GDM1 (cell line): ENCODE measurements at places on chromosomes 6 and 20.

DNA sequence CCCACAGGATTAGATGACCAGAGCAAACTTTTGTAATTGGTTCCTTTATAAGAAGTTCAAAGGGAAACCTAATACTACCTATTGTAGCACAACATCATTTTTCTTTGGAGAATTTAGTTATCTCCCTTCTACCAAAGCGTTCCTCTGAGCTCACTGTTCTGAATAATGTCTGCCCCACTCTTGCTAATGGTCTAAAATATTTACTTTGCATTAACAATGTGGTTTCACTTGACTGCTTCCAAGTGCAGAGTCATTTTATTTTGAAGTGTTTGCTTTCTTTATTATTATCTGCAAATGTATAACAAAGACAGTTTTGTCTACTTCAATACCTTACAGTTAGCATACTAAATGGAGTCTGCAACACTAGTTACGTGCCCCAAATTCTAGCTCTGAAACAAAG, 15.0 kb downstream of the TRAPPC3L start:
- no peak for DNase-seq

- DNase-seq, result no peak
These were observed 4.0 kb downstream of the CITED2 start for GRCh38 chr6:139370283-139370998.

DNA sequence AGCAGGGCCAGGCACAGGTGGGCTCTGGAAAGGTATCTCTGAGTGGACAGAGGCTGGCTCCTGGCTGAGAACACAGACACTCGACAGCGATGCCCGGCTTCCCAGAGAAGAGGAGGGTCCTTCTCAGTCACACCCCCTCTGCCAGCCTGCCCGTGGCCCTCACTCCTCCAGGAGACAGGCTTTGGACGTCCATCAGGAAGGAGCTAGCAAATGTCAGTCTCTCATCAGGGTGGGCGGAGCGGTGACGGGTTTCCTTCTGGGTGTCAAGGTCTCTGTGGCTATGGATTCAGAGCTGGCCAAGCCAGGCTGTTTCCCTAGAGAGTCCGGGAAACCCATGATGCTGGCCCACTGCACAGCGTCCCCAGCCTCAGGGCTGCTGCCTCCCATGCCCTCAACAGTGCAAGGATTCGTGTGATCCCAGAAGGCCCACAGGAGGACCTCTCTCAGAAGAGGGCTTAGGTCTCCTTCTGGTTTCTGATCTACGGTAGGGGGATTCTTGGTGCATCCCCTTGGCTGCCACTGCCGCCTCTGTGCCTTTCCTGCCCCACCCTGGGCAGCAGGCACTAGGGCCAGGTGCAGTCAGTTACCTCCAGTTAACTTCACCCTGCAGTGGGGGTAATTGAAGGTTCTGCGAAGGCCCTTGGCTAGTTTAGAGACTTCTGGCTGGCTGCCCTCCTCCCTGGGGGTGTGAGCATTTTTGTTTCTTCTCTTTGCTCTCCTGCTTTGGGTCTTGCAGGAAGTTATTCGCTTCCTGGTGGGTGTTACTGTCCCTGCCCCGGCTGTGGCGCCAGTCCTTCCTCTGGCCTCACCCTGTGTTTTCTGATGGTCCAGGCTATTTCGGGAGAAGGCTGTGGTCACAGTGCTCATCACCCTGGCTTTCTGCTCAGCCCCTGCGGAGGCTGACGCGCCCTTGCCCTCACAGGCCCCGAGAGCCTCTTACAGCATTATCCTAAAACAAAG, 80.2 kb downstream of the CDH4 start:
- DNase-seq, result no peak

DNA sequence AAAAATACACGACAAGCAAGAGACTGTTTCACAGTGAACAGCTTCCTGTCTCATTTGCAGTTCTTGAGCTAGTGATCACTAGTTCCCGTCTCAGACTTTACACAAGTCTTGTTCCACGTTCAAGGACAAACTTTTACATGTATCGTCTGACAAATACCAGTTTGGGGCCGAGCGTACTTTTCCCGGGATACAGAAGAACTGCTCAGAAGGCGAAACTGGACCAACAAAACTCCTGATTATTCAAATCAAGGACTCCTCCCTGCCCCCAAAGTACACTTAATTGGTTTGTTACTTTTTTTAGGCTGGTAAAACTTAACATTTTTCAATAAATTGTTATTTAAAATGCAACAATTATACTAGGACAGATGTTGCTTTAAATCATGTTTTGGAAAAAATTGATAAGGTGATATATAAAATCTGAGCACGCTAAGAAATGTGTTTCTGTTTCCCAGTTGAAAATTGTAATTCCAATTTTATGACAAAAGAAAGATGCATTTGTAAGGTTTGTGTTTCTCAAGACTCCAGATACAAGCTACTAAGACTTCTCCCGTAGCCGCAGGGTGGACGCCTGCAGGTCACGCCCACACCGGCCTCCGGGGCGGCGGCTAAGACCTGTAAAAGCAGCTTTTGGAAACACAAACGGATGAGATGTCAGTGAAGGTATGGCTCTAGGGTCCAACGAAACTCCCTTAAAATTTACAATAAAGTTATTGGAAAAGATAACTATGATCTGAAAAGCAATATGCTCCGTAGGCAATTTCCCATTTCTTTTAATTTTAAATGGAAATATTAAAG, 16.8 kb upstream of the TCFL5 start:
- no peak for DNase-seq

DNA sequence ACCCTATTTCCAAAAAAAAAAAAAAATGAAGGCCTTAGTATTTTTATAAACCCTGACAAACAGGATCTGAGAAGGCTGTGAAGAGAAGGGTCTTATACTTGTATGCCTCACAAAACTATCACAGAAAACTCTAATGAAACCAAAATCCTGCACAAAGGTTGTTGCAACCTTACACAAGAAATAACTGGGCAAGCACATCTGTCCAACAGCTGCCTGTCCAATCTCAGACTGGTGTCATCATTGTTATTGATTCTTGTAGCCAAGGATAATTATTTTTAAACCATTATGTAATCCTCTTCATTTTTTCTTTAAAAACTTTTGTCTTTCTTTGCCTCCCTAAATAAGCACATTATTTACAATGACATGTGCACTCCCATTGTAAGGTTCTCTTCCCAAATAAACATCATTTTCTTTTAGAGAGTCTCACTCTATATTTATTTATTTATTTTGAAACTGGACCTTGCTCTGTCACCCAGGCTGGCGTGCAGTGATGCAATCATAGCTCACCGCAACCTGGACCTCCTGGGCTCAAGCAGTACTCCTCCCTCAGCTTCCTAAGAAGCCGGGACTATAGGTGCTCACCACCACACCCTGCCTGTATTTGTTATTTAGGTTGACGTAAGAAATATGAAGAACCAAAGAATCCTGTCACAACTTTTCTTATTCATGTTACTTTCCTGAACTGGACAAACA, 697.1 kb downstream of the DOK5 start:
- DNase-seq, result no peak

- no peak for DNase-seq
These were observed 45.7 kb upstream of the TMEM170B start for GRCh38 chr6:11491596-11492463.

GRCh38 chr6:13952101-13952500, 27.3 kb downstream of the RNF182 start:
- no peak for DNase-seq

- no peak for DNase-seq
These were observed 152.7 kb downstream of the MACROD2 start for GRCh38 chr20:14148042-14148441.

GRCh38 chr6:128078276-128078675, 177.4 kb upstream of the THEMIS start:
- no peak for DNase-seq

GRCh38 chr20:44208165-44208564, 2.4 kb downstream of the OSER1 start:
- DNase-seq, result no peak

- no peak for DNase-seq
These were observed 9.4 kb upstream of the FRMD1 start for GRCh38 chr6:168088161-168089053.

DNA sequence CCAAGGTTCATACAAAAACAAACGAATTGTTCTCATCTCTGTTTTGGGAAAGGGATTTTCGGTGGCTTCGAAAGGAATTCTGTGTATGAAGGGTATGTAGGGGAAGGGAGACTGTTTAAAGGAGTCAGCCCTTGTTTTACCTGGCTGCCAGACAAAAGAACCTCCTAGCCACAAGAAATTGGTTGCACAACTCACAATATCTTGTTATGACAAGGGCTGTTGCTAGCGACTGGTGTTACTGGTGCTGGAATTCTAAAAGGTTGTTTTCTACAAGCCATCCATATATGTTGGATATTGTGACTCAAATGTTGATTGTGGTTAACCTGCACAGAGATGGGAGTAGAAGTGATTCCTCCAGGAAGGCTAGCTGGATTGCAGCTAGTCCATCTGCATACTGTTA, 34.6 kb upstream of the CITED2 start:
- DNase-seq, result no peak

- DNase-seq, result no peak
These were observed 39.6 kb downstream of the VEGFA start for GRCh38 chr6:43809417-43810305.

DNA sequence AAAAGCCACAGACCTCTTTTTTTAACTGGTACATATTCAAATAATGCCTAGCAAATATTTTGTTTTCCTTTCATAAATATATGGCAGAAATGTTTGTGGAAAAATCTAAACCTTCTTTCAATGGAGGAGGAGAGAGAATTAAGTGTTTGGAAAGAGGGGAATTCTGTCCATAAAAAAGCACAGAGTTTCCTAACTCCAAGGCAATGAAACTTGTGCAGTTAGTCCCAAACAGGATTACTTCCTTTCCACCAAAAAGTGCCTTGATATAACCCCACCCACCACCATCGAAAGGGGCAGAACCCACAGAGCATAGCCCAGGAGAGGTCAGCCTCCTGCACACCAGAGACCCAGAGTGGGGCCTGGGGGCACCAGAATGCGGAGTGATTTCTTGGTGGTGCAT, 106.3 kb downstream of the OGFRL1 start:
- DNase-seq, result no peak

GRCh38 chr6:127342946-127343808, at the start of gene ECHDC1:
TSS of gene ECHDC1 (minus strand) at chr6:127343609. CDS start at chr6:127331028, 12,581 bp downstream.
- DNase-seq, result peak; percentile 80

GRCh38 chr20:60691966-60692615, 560.0 kb upstream of the CDH4 start:
- DNase-seq, result no peak

DNA sequence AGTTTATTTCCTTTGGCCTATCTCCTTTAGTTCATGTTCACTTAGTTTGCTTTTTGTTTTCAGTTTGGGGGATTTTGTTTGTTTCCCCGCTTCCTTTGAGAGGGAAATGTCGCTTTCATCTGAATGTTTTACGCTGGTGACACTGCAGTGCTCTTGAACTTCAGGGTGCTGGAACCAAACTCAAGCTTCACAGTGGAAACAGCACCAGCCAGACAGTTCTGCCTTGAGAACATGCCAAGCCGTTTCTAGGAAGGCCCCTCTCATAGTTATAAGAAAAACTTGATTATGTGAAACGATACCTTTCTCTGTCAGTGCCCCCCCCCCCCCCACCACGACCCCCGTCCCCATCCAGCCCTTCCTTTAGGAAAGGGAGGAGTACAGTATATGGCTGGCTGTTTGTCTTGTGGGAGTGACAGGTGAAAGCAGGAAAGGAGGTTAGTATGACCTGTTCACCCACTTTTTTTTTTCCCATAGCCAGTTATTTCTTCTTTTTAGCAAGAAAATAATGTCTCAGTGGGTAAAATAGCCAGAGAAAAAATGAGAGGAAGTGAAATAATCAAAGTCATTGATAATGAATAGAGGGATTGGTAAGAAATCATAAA, 130.1 kb downstream of the LRRC1 start:
- DNase-seq, result no peak

- DNase-seq, result no peak
These were observed 862 bp upstream of the SOBP start for GRCh38 chr6:107488875-107489635.

DNA sequence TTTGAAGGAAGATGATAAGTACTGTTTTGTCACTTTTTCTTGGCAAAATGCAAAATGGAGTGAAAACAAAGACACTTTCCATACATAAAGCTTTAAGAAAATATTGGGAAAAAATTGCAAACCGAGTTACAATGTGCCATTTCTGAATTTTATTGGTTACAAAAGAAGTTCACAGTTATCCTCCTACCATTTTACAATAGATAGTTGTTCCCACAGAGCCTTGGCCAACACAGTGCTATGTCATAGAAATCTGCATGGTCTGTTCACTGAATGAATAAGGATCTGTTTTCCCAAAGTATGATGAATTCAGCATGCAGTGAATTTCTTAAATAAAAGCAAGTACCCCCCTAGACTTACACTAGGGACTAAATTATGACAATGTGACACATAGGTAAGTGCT, 268.2 kb upstream of the POU3F2 start:
- no peak for DNase-seq

- no peak for DNase-seq
These were observed 248.3 kb downstream of the GRM1 start for GRCh38 chr6:146277142-146277541.

DNA sequence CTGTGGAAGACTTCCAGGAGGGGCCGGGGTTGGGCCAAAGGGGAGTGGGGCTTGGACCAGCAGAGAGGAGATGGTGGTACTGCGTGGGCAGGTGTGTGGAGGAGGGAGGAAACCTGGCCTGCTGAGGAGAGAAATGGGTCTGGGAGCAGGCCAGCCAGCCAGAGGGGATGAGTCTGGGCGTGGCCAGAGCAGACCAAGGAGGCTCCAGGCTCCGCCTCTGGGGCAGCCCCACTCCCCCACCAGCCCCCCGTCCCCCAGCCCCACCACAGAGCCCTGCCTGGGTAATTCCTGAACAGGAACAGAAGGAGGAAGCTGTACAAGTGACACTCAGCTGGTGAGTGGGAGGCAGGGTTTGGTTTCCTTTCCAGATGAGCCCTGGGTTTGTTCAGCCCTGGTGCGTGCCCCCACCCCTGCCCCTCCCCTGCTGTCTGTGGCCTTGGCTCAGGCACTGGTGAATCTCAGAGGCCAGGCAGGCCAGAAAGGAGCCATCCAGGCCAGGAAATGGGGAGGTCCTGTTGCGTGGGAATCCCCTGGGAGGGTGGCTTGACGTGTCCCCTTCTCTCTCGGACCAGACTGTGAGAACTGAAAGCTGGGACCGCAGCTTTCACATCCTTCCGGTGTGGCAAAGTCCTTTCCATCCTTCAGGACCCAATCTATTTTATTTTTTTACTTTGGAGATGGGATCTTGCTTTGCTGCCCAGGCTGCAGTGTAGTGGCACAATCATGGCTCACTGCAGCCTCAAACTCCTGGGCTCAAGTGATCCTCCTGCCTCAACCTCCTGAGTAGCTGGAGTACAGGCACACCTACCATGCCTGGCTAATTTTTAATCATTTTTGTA, 9.4 kb upstream of the SRC start:
- DNase-seq, result peak; percentile 93

DNA sequence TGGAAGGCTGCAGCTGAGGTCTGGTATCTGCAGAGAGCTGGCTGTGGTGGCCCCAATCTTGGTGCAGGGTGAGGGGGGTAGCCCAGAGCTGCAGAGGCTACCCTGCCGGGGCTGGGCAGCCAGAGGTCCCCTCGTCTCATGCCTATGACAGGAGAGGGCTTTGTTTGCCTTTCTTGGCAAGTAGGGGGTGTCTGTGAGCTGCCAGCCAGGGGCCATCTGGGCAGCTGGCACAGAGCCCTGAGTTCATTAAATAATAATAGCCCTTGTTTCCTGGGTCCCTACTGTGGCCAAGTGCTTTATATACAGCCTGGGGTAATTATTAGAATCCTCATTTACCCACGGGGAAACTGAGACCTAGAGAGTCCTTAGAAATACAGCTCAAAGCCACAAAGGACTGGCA, 66.6 kb downstream of the EZR start:
- no peak for DNase-seq

- DNase-seq, result no peak
These were observed 316.0 kb downstream of the TFAP2C start for GRCh38 chr20:56945057-56945456.

GRCh38 chr20:64119681-64120341, 12.4 kb upstream of the NPBWR2 start:
- no peak for DNase-seq

- DNase-seq, result no peak
These were observed 88.0 kb downstream of the PRND start for GRCh38 chr20:4809707-4810106.
